ENCODE measurements at places on chromosomes 1 and 21.
A peak's percentile ranks its signal among the peaks of the same experiment; 100 is the strongest.

GRCh38 chr1:147496044-147496443 is 45.3 kb upstream of the BCL9 start:
- DNase-seq, result no peak

- DNase-seq, result no peak
Measured at GRCh38 chr1:155080312-155081228, 1.9 kb downstream of the EFNA3 start.

DNA sequence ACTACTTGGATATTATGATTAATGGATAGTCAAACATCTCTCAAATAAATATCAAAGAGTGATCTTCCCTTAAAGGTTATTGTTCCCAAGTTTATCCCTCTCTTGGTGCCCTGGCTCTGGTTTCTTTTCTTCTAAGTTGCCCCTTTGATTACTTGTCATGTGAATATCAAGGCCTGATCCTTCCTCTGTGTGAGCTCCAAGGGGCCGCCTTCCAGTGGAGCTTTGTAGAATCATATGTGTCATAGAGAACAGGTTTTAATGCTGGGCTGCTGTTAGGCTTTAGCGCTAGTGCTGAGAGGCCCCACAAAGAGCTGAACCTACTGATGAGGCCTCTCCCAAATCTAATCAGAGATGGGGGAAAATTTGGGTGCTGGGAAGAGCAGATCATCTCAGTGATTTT is 25.5 kb downstream of the UCK2 start:
- no peak for DNase-seq

- no peak for DNase-seq
Measured at GRCh38 chr1:45499415-45499769, 481 bp downstream of the CCDC163 start.

GRCh38 chr1:205922314-205922713 is 20.9 kb downstream of the SLC26A9 start:
- no peak for DNase-seq

GRCh38 chr21:32392299-32392879 is 423 bp downstream of the URB1 start:
- peak; percentile 26 for DNase-seq

GRCh38 chr1:150065184-150065871 is 2.2 kb upstream of the VPS45 start:
- peak; percentile 68 for DNase-seq

DNA sequence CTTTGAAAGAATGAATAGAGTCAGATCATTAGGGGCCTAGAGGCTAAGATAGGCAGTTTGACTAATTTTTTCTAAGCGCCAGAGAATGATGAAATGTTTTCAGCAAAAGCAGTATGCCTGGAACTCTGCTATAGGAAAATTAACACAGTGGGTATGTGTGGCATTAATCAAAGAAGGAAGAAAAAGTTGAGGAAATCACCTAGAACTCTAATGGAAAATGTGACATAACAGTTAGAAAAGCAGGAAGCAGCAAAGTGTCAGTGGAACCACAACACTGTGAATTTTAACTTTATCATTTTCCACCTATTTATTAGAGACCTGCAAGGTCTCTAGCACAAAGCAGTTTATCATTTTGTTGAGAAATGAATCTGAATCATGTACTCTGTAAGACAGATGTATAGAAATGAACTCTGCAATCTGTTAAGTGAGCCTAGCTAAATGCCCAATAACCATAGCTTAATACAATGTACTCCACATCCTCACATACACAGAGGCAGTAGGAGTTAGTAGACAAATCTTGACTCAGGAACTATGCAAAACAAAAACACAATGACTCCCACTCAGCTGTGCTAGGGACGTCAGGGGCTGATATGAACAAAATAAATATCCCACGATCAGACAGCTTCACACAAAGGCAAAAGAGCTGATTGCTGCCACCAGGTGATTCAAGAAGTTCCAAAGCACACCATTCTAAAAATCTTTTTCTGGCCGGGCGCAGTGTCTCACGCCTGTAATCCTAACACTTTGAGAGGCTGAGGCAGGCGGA is 500.7 kb upstream of the NFIA start:
- peak; percentile 71 for DNase-seq

GRCh38 chr1:24888061-24888970 is 41.8 kb downstream of the RUNX3 start:
- no peak for DNase-seq

DNA sequence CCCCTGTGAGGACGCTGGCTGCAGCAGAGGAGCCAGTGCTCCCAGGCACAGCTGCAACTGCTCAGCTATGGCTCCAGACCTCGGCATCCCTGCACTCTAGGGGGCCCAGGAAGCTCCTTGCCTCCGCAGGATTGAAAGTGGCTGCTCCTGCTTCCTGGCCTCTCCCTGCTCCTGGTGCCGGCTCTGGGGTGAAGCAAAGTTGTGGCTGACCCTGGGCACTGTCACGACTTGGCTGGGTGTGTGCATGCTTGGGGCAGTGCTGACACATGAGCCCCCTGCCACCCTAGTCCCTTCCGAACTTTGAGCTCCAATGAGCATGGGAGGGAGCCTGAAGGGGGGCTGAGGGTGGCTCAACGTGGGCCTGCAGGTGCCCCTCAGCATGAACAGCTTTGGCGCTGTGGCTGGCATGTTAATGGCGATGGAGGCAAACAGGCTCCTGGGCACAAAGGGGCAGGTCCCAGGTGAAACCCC is 1512.2 kb downstream of the KCNT2 start:
- no peak for DNase-seq

DNA sequence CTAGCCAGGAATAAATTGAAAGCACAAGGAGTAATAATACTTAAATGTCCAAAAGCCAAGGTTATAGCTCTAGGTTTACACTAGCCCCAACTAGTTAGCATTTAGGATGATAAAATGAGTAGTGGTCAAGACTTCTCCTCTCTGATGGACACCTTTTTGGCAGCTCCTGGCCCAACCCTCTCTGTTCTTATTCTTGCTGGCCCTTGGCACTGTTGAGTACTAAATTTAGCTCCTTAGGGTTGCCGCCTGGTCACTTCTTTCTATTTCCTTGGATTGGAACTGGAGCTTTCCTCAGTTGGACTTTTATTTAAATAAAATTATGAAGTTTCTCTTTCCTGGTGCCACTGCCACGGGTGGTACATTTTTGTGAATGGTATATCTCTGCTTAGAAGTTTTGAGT is 28.3 kb downstream of the ARID1A start:
- DNase-seq, result no peak

GRCh38 chr1:21337454-21337927 is 47.2 kb upstream of the ECE1 start:
- DNase-seq, result no peak

GRCh38 chr1:76542359-76542758 is 324.9 kb upstream of the ST6GALNAC5 start:
- no peak for DNase-seq

DNA sequence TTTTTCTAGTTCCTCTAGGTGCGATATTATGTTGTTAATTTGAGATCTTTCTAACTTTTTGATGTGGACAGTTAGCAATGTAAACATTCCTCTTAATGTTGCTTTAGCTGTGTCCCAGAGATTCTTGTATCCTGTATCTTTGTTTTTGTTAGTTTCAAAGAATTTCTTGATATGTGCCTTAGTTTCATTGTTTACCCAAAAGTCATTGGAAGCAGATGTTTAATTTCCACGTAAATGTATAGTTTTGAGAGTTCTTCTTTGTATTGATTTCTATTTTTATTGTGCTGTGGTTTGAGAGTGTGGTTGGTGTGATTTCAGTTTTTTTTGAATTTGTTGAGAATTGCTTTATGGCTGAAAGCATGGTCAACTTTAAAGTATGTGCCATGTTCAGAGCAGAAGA is 319.4 kb downstream of the PTBP2 start:
- DNase-seq, result no peak

GRCh38 chr1:227369102-227369760 is 50.9 kb upstream of the CDC42BPA start:
- no peak for DNase-seq

DNA sequence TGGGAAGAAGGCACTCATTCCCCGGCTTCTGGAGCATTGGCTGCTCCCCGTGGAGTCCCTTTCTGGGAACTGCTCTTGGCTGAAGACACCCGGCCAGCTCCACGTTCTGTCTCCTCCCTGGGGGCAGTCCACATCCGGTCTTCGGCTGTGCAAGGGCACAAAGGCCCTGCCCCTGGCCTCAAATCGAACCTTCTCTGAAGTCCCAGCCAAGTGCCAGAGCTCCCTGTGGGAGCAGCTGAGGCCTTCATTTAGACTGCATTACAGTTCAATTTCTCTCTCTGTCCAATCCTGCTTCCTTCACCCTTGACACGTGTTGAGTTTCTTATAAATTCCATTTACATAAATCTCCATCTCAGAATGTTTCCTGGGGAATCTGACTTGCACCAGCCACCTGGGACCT is 132.9 kb upstream of the POU3F1 start:
- DNase-seq, result no peak

DNA sequence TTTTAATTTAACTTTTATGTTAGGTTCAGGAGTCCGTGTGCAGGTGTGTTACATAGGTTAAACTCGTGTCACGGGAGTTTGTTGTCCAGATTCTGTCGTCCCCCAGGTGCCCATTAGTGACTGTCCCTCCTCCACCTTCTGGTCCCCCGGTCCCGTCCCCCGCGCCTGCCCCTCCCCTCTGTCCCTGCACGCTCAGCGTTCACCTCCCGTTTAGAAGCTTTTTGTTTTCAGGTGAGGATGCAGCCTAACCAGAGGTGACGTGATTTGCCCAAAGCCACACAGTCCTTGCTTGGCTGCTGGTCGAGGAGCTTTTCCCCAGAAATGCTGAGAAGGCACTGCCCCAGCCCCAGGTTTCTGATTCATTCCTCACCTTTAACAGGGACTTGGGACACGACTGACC is 844 bp downstream of the C1orf146 start:
- DNase-seq, result no peak

DNA sequence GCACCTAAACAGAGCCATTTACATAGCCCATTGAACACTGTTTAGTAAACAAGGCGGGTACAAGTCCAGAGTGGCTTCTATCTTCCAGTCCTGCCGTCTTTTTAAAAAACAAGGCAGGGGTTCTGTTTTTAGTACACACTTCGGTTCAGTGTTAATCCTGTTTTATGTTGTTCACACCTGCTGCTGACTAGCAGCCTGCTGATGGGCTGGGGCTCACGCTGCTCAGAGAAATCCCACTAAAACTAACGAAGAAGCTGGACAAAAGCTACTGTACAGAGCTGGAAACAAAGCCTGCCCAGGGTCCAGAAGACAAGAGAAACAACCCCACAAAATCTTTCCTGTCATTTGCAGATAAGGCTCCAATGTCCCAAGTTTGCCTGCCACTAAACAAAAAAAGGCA is 13.2 kb downstream of the ESRRG start:
- DNase-seq, result no peak

DNA sequence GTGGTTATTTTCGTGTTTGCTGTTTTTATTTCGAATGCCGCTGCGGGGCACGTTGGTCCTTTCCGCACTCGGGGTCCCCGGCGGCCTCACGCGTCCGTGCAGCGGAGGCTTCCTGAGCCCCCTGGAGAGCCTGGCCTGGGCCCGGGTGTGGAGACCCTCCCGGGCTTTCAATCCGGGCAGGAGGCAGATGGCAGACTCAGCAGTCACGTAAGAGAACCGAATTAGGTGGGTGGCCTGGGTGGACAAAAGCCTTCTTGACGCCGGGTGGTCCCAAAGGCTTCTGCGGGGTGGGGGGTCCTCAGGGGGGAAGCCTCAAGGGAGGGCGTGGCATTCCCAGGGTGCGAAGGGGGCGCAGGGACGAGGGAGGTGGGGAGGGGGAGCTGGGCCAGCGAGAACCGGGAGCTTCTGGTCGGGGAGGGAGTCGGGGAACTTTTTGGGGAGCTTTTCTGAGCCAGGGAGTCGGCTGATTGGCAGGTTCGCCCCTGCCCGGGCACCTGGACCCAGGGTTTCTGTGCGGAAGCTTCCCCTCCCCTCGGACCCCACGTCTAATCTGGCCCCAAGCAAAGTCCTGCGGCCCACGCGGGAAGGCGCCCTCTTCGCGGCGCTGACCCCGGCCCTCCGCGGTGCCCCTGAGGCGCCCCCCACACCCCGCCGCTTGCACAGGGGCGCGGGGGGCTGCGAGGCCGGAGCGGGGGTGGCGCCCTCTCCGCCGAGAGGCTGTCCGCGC is 1.3 kb upstream of the HES4 start:
- no peak for DNase-seq

- no peak for DNase-seq
Measured at GRCh38 chr1:182368903-182369302, 22.7 kb downstream of the GLUL start.

- peak; percentile 58 for DNase-seq
Measured at GRCh38 chr1:23838401-23838866, 13.2 kb upstream of the HMGCL start.

DNA sequence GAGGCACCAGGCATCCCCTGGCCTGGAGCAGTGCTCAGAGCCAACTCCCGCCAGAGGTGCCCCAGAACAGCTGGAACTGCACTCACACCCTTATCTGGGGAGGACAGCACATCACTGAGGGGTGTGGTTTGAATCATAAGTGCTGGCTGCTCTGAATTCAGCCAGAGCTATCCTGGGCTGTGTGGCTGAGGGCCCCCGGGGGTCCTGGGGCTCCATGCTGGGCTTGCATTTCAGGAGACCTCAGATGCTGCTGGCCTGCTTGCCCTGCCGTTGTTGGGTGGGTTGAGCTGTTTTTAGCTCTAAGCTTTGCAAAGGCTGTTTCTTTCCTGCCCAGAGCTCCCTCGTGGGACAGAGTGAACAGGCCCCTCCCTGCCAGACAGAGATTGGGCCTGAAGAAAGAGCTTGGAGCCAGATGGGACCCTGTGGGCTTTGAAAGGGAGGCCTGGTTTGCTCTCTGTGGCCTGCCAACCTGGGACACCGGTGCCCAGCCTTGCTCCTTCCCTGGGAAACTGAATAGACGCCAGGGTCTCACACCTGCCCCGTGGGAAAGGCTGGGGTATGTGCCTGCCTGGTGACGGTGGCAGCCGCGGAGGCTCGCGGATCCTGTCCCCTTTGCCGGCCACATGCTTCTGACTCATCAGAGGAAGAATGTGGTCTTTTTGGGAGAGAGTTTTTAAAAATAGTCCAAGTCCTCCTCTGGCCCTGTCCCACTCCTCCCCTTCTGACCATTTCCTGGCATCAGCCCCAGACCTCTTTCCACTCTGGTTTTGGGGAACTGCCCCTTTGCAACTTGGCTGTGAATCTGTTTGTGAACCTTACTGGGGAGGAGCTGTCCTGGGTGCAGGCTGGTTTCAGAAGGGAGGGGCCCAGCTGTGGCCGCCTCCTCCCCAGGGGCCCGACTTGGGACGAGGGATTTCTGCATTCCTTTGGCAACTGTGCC is 30.0 kb downstream of the ARHGEF10L start:
- DNase-seq, result peak; percentile 91

DNA sequence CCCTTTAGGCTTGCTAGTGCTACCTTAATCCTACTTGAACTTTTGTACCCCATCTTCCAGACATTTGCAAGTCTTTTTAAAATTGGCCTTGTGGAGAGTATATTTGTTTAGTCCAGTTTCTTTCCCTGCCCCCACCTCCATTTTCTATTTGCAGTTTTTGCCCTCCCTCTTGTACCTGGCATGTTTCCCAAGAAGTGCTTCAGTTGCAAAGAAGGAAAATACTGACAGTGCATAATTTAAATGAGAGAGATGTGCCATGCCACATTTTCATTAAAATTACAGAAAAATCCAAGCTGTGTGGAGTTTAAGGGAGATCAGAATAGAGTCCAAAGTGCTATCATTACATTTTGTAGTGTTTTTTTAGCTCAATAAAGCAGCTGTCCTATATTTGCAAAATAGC is 150.0 kb upstream of the ADGRL2 start:
- DNase-seq, result no peak

- no peak for DNase-seq
Measured at GRCh38 chr21:36816561-36817130, 117.7 kb downstream of the SIM2 start.

GRCh38 chr1:51439053-51439452 is 80.0 kb downstream of the EPS15 start:
- no peak for DNase-seq

Data from cardiac fibroblast (primary cell).